ENCODE measurements at places on chromosomes 5 and 9. TPM values are rescaled to one million over a fixed set of nuclear protein-coding genes. Genes with fewer than 3 reads are reported as not detected.
A peak's percentile ranks its signal among the peaks of the same experiment; 100 is the strongest.

- no peak overlapping the region for H3K27ac ChIP-seq
Observed at GRCh38 chr9:85016384-85017006, 347.0 kb downstream of the NTRK2 start.

DNA sequence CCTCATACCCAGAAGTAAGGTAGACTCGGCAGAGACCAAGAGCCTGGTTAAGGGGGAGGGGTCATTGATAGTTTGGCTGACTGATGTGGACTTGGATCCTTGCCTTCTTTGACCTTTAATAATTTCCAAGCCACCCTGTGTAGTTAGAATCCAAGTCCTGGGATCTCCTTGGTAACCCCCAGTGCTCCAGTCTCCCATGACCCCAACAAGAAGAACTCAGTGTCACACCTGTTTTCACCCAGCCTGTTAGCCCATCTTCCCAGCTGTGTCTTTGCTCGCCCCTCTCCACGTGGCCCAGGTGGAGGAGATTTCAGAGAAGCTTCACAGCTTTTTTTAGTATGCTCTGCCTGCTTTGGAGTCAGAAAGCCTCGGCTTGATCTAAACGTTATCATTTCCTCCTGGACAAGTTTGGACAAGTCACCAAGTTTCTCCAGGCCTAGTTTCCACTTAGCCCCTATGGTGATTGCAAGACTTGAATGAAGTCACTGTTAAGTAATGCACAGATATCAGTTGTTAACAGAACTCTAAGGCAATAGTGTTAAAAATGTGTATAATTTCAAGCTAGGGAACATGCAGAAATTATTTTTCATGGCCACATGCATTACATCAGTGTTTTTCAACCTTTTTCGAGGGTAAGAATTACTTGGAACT, 170.0 kb downstream of the TMEM38B start:
- H3K27me3 ChIP-seq, result no peaks in the 10 kb centered on the region
- no peak overlapping the region for H3K4me3 ChIP-seq
- no peak overlapping the region for H3K27ac ChIP-seq
- no peaks in the 10 kb centered on the region for H3K36me3 ChIP-seq

- H3K4me1 ChIP-seq, result no peaks in the 10 kb centered on the region
- H3K36me3 ChIP-seq, result no peaks in the 10 kb centered on the region
- DNase-seq, result no peak
- no peaks in the 10 kb centered on the region for H3K27me3 ChIP-seq
Observed at GRCh38 chr5:32692036-32692746, 18.9 kb upstream of the NPR3 start.

DNA sequence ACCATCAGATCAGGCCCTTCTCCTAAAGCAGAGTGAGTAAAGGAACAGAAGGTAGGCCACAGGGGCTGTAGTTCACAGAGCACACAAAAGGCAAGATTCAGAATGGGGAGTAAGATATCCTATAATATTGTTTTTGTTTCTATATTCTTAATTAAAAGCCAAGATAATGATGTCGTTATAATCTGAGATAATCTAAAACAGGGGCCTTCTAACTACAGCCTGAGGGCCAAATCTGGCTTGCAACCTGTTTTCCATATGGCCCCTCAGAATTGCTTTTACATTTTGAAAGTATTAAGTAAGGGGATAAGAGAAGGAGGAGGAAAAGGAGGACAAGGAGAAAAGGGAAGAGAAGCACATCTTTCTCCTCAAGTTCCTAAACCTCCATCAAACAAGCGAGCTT, 435.8 kb downstream of the CSNK1G3 start:
- peaks cover 2% of the 10 kb centered on the region for H3K4me1 ChIP-seq
- H3K4me3 ChIP-seq, result no peak overlapping the region
- H3K27me3 ChIP-seq, result no peaks in the 10 kb centered on the region

GRCh38 chr5:69329905-69330489, 2.6 kb downstream of the CCDC125 start:
- peak overlapping the region; percentile 80 for H3K27ac ChIP-seq
- H3K27me3 ChIP-seq, result no peaks in the 10 kb centered on the region
- H3K36me3 ChIP-seq, result peaks cover 1% of the 10 kb centered on the region
- H3K4me3 ChIP-seq, result no peak overlapping the region
- peaks cover 28% of the 10 kb centered on the region for H3K4me1 ChIP-seq
- peak; percentile 75 for DNase-seq

- no peak overlapping the region for H3K4me3 ChIP-seq
- no peak overlapping the region for H3K27ac ChIP-seq
- DNase-seq, result no peak
- H3K27me3 ChIP-seq, result no peaks in the 10 kb centered on the region
- H3K36me3 ChIP-seq, result peaks cover 3% of the 10 kb centered on the region
Observed at GRCh38 chr5:14497311-14497710, 84.3 kb upstream of the OTULINL start.

GPR151 gene
- not detected for total RNA-seq

AMBP gene
- 2.6 TPM for total RNA-seq
